ENCODE measurements at places on chromosomes 13 and 19.

DNA sequence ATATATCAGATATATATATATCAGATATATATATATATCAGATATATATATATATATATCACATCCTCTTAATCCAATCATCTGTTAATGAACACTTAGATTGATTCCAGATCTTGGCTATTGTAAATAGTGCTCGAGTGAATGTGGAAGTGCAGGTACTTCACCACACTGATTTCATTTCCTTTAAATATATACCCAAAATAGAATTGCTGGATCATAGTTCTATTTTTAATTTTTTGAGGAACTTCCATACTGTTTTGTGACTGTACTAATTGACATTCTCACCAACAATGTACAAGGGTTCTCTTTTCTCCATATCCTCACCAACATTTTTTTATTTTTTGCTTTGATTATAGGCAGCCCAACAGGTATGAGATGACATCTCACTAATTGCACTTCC, 277.5 kb downstream of the NHLRC3 start:
- no peak for DNase-seq

- DNase-seq: no peak
Observed at GRCh38 chr13:104485571-104485970, 1419.4 kb upstream of the SLC10A2 start.

DNA sequence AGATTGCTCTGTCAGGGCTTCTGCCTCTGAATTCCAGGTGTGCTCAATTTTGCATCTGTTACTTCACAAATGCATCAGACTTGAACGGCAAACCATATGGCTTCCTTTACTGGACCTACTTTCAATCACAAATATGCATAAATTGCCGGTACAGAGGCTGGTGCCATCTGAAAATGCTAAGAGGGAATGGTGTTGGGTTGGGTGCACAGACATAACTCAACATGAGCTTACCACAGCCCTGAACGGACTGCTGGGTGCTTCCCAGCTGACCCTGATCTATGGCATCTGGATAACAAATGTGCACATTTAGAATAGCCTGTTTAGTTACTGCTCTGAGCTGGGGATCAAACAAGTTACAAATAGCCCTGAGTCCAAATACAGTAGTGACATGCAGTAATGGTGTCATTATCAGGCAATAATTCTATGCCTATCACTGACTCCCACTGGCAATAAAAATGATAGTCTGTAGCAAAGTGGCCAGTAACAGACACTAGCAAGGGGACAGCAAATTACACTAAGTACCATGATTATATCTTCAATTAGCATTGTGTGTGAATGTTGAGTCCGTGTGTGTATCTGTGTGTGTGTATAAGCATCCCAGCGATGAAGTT, 927.3 kb downstream of the DIAPH3 start:
- DNase-seq: no peak

DNA sequence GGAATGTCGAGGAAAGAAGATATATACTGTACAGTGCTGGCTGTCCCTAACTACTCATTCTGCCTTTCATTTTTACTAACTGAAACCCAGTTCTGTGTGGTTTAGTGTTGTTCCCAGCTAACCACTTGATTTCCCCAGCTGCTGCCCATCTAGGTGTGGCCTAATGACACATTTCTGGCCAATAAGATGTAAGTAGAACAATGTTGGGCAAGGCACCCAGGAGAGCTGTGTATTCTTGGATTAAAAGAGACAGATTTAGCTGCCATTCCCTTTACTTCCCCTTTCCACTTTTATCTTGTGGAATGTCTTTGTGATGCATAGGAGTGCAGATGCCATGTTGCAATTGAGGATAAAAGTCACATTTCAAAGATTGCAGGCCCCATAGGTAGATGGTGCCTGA, 28.3 kb upstream of the PCDH9 start:
- no peak for DNase-seq

DNA sequence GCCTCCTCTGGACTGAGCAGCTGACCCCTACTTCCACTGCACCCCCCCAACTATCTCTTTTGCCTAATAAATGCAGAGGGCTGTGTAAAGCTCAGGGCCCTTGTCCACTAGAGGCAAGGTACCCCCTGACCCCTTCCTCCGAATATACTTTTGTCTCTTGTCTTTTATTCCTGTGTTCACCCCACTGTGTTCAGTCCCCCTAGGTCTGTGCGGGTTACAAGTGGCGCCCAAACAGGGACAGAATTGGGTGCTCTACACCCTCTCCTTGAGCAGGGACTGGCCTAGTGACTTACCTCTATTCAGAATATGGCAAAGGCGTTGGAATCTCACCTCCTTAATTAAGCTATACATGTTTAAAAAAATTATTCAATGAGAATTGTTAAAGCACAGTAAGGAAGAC, 15.0 kb downstream of the ZNF350 start:
- no peak for DNase-seq
